ENCODE measurements at places on chromosomes 2 and 18.

- no peak for DNase-seq
These were observed 124.2 kb downstream of the AGAP1 start for GRCh38 chr2:235618039-235618438.

DNA sequence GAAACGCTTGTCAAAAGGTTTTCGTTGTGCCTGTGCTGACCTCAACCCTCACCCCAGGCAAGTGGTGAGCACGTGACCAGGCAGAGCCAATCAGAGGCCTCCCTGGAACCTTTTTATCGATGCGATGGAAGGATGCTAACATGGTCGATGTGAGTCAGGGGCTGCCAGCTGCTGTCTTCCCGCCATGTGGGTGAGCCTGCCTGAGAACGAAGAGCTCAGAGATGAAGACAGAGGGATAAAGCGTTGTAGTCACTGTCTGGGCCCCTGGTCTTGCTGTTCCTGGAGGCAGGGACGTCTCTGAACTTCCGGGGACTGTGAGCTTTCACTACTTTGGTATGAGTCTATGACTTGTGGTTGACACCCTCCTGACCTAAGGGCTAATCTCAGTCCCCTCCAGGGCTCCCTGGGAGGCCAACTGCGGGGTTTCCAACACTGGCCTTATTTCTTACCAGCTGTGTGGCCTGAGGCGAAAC is 18.6 kb downstream of the DNMT3A start:
- DNase-seq, result no peak

- no peak for DNase-seq
These were observed 58.9 kb downstream of the TRAPPC8 start for GRCh38 chr18:31884020-31884419.

GRCh38 chr18:57542126-57542525 is 44.4 kb downstream of the FECH start:
- no peak for DNase-seq

GRCh38 chr2:24540011-24540477 is 49.0 kb downstream of the NCOA1 start:
- DNase-seq, result no peak

- DNase-seq, result no peak
These were observed 10.8 kb downstream of the MLPH start for GRCh38 chr2:237497838-237498186.

DNA sequence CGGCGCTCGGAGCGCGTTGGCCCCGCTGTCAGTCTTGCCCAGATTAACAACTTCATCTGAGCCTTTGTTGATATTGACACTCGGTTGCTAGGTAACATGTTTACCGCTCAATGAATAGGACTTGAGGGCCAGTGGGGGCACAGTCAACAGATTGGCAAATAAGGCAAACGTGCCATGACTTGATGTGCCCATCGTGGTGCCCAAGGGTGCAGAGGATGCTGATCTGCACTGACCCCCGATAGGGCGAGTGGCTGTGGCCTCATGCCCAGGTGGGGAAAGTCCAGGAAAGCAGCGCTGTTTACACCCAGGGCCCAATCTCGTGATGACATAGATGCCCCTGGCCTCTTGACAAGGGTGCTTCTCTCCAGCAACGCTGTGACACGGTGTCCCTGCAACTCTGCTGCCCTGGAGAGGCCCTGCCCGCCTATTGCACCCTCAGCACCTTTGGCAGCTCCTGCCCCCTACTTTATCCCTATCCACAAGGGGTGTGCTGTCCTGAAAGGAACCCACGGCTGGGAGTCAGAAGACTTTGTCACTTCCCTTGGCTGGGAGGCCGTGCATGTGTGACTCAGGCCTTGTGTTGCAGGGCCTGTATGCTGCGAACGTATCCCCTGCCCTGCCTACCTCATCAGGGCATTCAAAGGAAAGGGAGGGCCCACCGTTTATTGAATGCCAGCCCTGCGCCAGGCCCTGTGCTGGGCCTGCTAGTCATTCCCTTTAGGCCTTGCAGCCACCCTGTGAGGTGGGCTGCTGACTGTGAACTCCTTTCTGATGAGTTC is 158.0 kb downstream of the INHBB start:
- peak; percentile 28 for DNase-seq

All from mucosa of descending colon (tissue), 3 donors.